ENCODE measurements at places on chromosomes 1 and 21. TPM values are rescaled to one million over a fixed set of nuclear protein-coding genes. Genes with fewer than 3 reads are reported as not detected.
A peak's percentile ranks its signal among the peaks of the same experiment; 100 is the strongest.

The FAM229A gene
- 14.0 TPM for total RNA-seq

The TCHH gene
- 0.05 TPM for total RNA-seq

The PCAT6 gene
- 1.8 TPM for total RNA-seq

The DRAXIN gene
- total RNA-seq = 0.30 TPM

GRCh38 chr21:38804030-38804788 is 1.5 kb upstream of the ETS2 start:
- peak; percentile 54 for DNase-seq
- H3K4me1 ChIP-seq = peaks cover 60% of the 10 kb centered on the region
- H3K36me3 ChIP-seq = peaks cover 17% of the 10 kb centered on the region
- peak overlapping the region; percentile 95 for H3K4me3 ChIP-seq

GRCh38 chr1:54849219-54850068 is 37.6 kb downstream of the DHCR24 start:
- H3K36me3 ChIP-seq = peaks cover 1% of the 10 kb centered on the region
- H3K27me3 ChIP-seq = no peaks in the 10 kb centered on the region
- H3K4me3 ChIP-seq = no peak overlapping the region
- H3K4me1 ChIP-seq = no peaks in the 10 kb centered on the region
- no peak for DNase-seq

DNA sequence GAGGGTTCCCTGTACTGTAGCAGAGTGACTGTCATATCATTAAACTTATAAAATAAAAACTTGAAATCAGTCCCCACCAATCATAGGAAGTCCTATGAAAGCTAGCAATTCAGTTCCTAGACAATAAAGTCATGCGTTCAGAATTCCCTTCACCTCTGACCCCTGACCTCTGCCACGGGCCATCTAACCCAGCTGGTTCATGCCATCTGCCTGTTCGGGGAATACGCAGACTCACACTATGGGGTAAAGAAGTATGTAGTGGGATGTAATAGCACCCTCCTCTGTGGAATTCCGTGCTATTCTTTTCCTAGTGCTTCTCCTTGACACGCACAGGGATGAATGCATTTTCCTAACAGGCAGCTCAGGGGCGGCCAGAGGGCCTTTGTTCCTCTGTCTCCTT is 2.1 kb downstream of the GSTM4 start:
- no peak overlapping the region for H3K4me3 ChIP-seq
- peaks cover 17% of the 10 kb centered on the region for H3K4me1 ChIP-seq
- peaks cover 16% of the 10 kb centered on the region for H3K27me3 ChIP-seq
- no peaks in the 10 kb centered on the region for H3K36me3 ChIP-seq

The KCNK2 gene
- total RNA-seq = not detected

- H3K4me1 ChIP-seq = peaks cover 6% of the 10 kb centered on the region
- no peak overlapping the region for H3K4me3 ChIP-seq
- no peak overlapping the region for H3K27ac ChIP-seq
- H3K27me3 ChIP-seq = no peaks in the 10 kb centered on the region
- no peak for DNase-seq
These were observed 27.6 kb upstream of the SARS1 start for GRCh38 chr1:109185990-109186732.

- no peaks in the 10 kb centered on the region for H3K27me3 ChIP-seq
- no peak overlapping the region for H3K27ac ChIP-seq
- H3K36me3 ChIP-seq = no peaks in the 10 kb centered on the region
- no peak for DNase-seq
These were observed 43.7 kb downstream of the FMO3 start for GRCh38 chr1:171134204-171134923.

DNA sequence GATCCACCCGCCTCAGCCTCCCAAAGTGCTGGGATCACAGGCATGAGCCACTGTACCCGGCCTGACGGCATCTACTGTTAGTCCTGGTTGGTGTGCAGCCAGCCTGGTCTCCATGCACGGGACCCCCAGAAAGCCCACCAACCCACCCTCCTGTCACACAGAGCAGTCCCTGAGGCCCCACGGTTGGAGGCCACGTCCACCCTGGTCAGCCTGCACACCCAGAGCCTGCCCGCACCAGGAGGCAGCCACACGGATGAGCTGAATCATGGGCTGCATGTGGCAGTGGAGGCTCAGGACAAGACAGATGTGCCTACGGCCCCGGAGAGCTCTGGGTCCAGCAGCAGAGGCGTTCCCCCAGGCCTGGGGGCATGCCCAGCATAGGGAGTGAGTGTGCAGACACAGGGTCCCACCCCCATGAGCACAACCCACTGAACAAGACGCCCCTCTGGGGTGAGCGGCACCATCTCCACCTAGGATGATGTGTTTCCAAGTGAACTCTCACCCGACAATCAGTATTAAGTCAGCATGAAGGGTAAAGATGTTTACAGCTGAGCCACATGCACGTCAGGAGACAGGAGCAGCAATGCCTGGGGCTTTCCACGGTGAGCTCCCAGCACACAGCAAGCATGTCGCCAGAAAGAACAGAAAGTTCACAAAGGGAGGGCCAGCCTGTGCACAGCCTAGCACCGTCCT is 102.1 kb downstream of the WDR4 start:
- no peaks in the 10 kb centered on the region for H3K36me3 ChIP-seq
- H3K27me3 ChIP-seq = peaks cover 18% of the 10 kb centered on the region
- H3K4me1 ChIP-seq = peaks cover 14% of the 10 kb centered on the region
- H3K4me3 ChIP-seq = no peak overlapping the region
- H3K27ac ChIP-seq = no peak overlapping the region

The DNTTIP2 gene
- total RNA-seq = 75.7 TPM

GRCh38 chr1:172356620-172357019 is 63.9 kb upstream of the C1orf105 start:
- H3K27ac ChIP-seq = peak overlapping the region; percentile 84
- peak overlapping the region; percentile 60 for H3K4me3 ChIP-seq
- no peaks in the 10 kb centered on the region for H3K36me3 ChIP-seq
- no peak for DNase-seq

The CGN gene
- total RNA-seq = 1.9 TPM

DNA sequence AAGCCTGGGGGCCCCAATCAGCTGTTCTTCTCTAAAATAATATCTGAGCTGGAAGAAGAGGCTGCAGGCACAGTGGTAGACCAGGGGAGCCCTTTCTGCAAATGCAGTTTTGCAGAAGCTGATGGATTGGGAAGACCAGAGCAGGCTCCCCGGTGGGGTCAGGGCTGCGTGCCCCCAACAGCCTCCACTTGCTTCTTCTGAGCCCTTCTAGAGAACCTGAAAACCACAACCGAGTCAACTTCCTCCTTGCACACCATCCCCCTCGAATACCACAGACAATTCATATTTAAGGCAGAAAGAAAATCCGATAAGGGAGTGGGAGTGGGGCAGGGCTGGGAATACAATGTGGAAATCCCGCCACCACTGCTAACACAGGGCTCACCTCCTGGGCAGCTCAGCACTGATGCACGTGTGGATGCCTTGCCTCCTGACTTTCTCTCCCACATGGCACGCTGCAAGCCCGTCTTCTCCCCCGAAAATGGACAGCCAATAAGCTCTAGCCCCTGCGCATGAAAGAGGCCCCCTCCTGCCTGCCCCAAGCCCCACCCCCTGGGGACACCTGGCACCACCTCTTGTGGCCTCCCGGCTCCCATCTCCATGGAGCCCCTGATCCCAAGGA is 25.4 kb upstream of the ALDH4A1 start:
- DNase-seq = peak; percentile 60
- peak overlapping the region; percentile 82 for H3K4me3 ChIP-seq
- peaks cover 7% of the 10 kb centered on the region for H3K36me3 ChIP-seq

DNA sequence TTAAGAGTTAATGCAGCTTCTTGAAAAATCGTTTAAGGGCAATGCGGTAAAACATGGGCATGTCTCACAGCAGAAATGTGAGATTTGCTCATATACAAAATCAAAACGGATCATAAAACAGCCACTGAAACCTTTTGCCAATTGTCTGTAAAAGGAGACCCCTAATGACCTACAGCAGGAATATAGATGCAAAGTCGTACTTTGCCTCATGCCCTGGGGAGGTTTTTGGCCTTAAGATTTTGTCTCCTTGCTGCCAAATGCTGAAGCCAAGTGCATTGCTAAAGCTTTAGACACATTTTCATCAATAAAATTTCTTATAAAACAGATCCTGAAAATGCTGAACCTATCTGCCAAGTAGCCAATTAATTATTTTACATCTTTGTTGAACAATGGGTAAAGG is 226.9 kb downstream of the TGFB2 start:
- H3K36me3 ChIP-seq = no peaks in the 10 kb centered on the region
- no peak overlapping the region for H3K27ac ChIP-seq
- H3K4me3 ChIP-seq = no peak overlapping the region
- no peaks in the 10 kb centered on the region for H3K27me3 ChIP-seq

DNA sequence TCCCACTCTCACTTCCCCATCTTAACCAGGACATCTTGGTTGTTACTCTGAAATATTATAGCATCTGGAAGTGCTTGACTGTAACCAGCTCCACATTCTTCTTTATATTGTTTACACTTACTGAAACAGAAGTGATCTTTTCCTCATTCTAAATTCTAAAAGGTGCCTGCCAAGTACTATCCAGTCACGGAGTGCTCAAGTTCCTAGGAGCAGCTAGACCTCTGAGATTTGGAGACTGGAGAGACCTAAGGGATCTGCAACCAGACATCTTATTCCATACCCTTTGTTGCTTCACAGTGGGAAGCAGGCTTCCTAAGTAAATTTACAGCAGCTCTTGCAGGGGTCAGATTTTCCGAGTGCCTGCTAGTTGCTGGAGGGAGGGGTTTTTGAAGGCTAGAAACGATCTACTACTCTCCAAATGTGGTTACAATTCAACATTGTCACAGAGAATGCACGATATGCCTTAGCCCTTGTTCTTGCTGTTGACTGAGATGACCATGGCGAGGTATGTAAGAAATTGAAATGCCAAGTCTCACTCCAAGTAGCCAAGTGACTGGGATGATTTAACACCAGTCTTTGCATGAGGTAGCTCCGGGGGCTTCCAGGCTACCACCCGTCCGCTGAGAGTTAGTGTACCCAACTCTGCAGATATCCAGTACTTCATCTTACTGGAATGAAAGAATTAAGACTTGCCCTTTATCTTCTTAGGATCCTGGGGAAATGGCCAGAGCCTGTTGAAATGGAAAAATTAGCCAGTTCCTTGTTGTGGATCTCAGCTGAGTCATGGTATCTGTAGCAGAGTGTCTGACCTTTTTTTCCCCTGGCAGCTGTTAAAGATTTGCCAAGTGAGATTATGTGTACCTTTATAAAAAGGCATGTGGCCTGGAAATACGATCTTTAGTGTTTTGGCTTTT is 150.8 kb downstream of the MAST2 start:
- no peaks in the 10 kb centered on the region for H3K4me1 ChIP-seq
- no peak for DNase-seq
- no peak overlapping the region for H3K27ac ChIP-seq
- H3K36me3 ChIP-seq = no peaks in the 10 kb centered on the region
- H3K27me3 ChIP-seq = no peaks in the 10 kb centered on the region

GRCh38 chr1:36510418-36510817 is 27.7 kb upstream of the CSF3R start:
- H3K27me3 ChIP-seq = no peaks in the 10 kb centered on the region
- H3K27ac ChIP-seq = no peak overlapping the region
- H3K4me3 ChIP-seq = no peak overlapping the region
- no peaks in the 10 kb centered on the region for H3K36me3 ChIP-seq
- no peak for DNase-seq

DNA sequence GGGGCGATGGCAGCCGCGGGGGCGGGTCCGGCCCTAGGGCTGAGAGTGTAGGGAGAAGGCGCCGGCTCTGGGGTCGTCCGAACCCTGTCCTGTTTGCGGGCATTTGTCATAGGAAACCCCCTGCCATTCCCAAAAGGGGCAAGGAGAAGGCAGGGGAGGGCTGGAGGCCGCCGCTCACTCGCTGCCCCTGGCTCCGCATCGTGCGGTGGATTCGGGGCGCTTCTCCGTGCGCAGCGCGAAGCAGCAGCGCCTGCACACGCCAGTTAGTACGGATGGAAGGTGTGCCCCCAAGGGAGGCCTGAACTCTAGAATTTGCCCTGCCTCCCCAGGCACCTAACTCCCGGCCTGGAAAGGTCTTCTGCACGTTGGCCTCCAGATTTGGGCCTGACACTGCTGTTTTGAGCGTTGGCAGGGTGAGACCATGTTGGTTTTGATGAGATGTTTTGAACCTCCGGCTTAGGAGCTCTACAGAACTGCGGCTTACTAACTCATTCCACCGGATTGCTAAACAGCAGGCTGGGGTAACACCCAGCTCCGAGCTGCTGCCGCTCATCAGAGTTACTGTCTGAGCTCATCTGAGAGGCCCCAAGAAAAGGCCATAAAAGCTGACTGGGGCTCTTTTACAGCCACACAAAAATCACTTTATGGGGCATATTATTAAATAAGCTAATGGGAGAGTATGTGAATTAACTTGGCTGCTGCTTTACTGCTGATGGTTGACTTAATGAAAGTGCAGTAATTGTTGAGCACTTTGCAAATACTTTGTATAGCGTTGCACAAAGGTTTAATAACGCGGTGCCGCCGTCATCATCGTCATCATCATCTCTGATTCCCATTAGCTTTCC is 987 bp downstream of the GPR137B start:
- DNase-seq = peak; percentile 65
- peaks cover 34% of the 10 kb centered on the region for H3K27me3 ChIP-seq

DNA sequence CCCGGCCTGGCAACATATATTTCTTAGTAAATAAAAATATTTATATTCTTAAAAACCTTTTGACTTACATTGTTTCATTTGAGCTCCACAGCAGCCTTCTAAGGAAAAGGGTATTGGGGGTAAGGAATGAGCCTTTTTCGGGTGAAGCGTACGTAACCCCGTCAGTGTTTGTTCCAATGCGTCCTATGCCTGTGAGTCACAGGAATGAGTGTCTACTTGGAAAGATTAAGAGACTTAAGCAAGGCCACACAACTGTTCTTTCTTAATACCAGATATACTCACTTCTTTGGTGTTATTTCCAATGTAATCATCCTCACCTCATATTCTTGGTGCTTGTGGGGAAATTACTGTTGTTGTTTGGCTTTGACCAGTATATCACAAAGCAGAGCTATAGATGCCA is 22.7 kb downstream of the WDTC1 start:
- no peaks in the 10 kb centered on the region for H3K27me3 ChIP-seq
- peaks cover 47% of the 10 kb centered on the region for H3K4me1 ChIP-seq

- H3K4me3 ChIP-seq = peak within 1 kb of the TSS; percentile 98
- peaks cover 7% of the 10 kb centered on the region for H3K36me3 ChIP-seq
- H3K4me1 ChIP-seq = peaks cover 68% of the 10 kb centered on the region
These were observed at the start of gene CAPZB for GRCh38 chr1:19485362-19486187. Gene CAPZB (minus strand): TSS chr1:19485539. CDS start chr1:19485438, 101 bp downstream.

GRCh38 chr1:206924592-206925105 is 2.9 kb upstream of the FCMR start:
- DNase-seq = peak; percentile 51
- no peaks in the 10 kb centered on the region for H3K27me3 ChIP-seq
- H3K4me1 ChIP-seq = peaks cover 37% of the 10 kb centered on the region
- no peak overlapping the region for H3K4me3 ChIP-seq
- H3K27ac ChIP-seq = no peak overlapping the region

- no peak overlapping the region for H3K4me3 ChIP-seq
- H3K36me3 ChIP-seq = peaks cover 2% of the 10 kb centered on the region
- peaks cover 7% of the 10 kb centered on the region for H3K4me1 ChIP-seq
- H3K27me3 ChIP-seq = no peaks in the 10 kb centered on the region
These were observed 28.4 kb upstream of the AHCTF1 start for GRCh38 chr1:246959944-246960693.

DNA sequence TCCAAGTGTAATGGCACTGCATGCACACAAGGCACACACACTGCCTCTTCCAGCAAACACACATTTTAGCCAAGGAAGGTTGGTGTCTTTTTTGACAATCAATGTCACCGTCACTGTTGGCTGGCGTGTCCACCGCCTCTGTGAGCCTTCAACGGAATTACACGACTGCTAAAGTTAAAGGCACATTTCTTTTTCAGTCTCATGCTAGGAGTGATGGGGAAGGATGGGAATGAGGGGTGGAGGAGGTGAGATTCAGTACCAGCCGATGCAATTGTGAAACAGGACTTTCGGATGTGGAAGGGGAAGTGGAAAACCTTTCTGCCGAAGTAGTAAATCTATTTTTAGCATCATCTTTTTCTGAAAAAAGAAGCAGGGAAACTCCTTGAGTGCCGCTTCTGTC is 1.4 kb downstream of the ELAVL4 start:
- DNase-seq = no peak
- H3K4me3 ChIP-seq = peak overlapping the region; percentile 66
- peaks cover 48% of the 10 kb centered on the region for H3K27me3 ChIP-seq
- no peak overlapping the region for H3K27ac ChIP-seq

The COL8A2 gene
- 0.09 TPM for total RNA-seq

All from activated T-cell treated with anti-CD3 and anti-CD28 coated beads, Interleukin-2, amount 50 U/mL, for 72 hours (primary cell).